Astrocyte (in vitro differentiated cells and primary cell): ENCODE measurements at places on chromosomes 6 and 20. TPM values are rescaled to one million over a fixed set of nuclear protein-coding genes. Genes with fewer than 3 reads are reported as not detected.

- peaks cover 8% of the 10 kb centered on the region for H3K27me3 ChIP-seq
- H3K27ac ChIP-seq, result no peak overlapping the region
- DNase-seq, result no peak
- no peaks in the 10 kb centered on the region for H3K36me3 ChIP-seq
Measured at GRCh38 chr6:159047891-159048685, 3.3 kb upstream of the TAGAP start.

The MUC21 gene
- total RNA-seq, result not detected in 2 replicates

The DCDC2 gene
- total RNA-seq, result 3.2 and 4.5 TPM in 2 replicates

The CDK19 gene
- total RNA-seq, result 20.4 and 21.8 TPM in 2 replicates

DNA sequence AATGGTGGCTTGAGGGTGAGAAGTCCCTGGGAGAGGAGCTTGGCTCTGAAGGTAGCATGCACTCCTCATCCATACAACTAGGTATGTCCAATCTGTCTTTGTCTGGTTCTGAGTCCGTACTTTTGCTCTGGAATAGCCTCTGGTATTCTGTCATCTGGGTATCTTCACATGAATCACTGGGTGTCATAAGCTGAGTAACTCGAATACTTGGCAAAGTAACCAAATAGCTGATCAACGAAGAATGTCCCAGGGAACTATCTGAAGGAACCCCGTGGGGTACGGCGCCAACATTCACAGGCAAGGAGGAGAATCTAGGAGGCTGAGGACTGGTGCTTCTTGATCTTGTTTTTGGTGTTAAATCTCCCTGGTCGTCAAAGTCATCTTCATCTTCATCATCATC lies 184.8 kb downstream of the HIVEP2 start:
- H3K4me1 ChIP-seq, result peaks cover 24% of the 10 kb centered on the region
- peak; percentile 71 for DNase-seq
- no peaks in the 10 kb centered on the region for H3K27me3 ChIP-seq
- H3K36me3 ChIP-seq, result peaks cover 25% of the 10 kb centered on the region
- H3K4me3 ChIP-seq, result no peak overlapping the region
- H3K27ac ChIP-seq, result peak overlapping the region; percentile 49

- no peaks in the 10 kb centered on the region for H3K36me3 ChIP-seq
- no peaks in the 10 kb centered on the region for H3K4me1 ChIP-seq
- no peaks in the 10 kb centered on the region for H3K27me3 ChIP-seq
- no peak for DNase-seq
Measured at GRCh38 chr6:96099069-96099468, 83.3 kb downstream of the FUT9 start.
